ENCODE measurements at places on chromosomes 7 and 10.

GRCh38 chr7:139490130-139490529 is 6.7 kb upstream of the KLRG2 start:
- DNase-seq: no peak

GRCh38 chr7:128833148-128833945 is 3.1 kb downstream of the FLNC start:
- peak; percentile 89 for DNase-seq

GRCh38 chr7:194252-195009 is 2.1 kb downstream of the FAM20C start:
- DNase-seq: peak; percentile 20

DNA sequence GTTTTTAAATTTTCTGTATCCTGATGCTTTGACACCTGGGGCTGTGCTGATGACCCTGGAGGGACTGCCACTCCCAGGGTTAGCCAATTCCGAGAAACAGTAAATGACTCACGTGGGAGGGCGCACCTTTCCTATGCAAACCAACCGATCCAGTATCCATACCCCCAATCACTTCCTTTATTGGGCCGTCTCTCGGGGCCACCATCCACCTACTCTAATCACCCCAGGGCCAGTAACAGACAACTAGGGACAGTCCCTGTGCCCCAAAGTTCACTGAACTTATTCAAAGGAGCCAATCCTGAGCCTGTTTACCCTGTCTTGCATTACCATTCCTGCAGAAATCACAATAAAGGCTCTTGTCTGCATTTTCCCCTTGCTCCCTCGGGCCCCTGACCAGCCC is 6.6 kb upstream of the LGI1 start:
- DNase-seq: no peak

DNA sequence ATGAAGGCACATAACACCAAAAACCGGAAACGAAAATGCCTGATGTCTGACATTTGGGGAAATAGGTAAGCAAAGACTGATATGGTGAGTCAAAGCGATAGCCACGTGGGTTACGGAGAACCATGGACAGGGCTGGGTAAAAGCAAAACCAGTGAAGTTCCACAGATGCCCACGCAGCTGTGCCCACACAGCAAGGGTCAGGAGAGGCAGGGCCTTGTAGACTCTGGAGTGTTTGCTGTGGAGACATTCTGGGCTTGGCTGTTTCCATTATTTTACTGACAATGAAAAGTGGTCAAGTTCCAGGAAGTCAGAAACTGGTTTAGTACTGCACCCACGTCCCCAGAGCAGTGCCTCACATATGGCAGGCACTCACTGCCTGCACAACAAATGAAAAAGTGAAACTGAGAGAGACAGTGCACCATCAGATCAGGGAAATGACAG is 148.7 kb downstream of the ZMYND11 start:
- DNase-seq: no peak

DNA sequence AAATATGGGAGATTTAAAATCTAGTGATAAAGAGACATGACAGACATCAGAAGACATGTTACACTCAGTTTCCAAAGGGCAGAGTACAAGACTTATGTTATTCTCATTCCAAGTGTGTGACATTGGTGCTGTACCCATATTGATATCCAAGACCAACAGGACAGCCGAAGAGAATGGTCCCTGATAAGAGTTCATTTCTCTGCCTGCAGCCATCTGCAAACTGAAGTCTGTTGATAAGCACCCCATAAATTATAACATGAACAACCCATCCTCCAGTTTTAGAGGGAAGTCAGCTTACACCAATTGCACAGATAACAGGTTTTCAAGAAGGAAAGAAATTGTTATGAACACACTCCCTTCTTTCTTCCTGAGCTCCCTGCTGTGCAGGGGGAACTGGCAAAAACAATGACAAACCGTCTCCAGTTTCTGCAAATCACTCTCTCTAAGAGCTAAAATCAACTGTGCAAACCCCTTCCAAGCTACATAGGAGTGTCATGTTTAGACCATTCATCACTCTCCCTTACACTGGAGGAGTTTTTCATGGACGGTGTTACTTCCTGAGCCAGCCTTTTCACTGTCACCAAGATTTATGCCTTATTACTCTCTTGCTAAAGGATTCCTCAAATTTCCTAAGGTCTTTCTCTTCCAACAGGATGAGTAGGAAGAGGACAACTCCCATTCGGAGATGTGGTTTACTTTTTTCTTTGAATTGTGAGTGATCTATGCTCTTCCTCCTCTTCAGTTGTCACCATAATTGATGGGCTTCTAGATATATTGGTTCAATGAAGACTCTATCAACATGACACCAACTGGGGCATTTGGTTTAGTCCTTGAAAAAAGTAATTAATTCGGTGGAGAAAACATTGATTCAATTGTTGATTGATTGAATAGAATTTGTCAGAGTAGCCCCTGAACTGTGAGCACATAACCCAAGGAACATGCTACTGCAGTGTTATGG is 80.3 kb upstream of the FAM171A1 start:
- DNase-seq: no peak

DNA sequence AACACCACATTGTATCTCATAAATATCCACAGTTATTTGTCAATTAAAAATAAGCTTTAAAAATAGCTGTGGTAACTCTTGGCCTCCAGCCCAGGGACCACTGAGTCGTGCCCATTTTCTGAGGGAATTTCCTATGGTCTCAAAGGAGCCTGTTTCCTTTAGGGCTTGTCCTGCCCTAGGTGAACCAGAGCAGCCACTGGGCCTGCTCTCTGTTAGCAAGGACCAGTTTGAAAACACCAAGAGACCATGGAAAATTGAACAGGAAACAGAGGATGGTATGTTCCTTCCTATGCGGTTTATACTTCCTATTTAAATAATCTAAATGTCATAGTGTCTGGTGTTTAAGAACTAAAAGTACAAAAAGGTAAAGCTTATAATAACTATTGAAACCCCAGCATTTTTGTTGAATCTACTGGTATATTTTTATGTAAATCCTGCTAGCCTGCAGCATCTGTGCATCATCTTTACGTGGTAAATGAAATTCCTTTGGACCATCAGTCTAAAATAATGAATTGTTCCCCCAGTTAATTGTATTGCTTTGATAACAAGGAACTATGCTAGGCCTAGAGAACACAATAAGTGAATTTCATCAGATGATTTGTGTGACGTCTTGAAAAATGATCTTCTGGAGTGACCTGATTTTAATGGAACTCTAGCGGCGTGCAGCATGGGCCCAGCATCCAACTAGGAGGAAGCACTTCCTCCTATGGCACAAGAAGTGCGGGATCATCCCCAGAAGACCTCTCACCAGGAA is 333.7 kb downstream of the GFRA1 start:
- DNase-seq: peak; percentile 30

DNA sequence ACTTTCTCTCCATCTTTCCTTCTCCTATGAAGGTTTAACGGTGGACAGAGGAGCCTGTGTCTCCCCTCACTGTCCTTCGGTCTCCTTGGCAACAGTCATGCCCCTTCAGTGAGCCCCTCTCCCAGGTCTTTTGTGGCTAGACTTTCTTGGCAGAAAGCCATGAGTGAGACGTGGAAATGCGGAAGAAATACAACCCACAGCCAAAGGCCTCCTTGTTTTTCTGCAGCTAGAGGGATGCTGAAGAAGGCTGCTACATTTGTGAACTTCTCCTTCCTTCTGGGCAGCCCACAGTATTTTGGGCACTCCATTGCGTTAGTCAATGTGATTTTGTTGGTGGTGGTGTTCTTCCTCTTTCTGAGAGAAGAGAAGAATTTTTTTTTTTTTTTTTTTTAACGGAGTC is 333.7 kb upstream of the PODXL start:
- DNase-seq: no peak

DNA sequence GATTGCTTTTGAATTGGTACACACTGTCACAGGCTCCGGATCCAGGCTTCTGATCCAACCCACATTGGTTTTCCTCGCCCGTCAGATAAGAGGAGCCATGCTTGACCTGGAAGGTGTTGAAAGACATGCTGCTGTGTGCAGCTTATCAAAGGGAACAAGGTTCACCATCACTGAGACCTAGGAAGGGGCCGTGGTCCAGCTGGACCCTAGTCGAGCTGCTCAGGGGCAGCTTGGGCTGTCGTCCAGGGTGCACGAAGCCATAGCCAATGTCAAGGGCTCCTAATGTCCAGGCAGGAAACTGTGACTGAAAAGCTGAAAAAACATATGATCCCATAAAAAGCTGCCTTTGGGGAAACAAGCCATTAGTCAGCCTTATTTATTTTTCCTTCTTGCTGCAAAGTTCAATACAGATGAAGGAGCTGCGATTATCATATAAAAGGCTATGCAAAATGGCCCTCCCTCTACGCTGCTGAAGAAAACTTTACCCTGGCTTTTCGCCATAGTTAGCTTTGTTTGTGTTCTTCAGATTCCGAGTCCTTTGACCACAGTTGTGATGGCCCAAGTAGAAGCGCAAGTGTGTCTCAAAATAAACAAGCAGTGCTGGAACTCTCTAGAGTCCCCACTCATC is 118.0 kb downstream of the CREB5 start:
- DNase-seq: no peak

GRCh38 chr7:131506597-131506996 is 49.8 kb downstream of the PODXL start:
- no peak for DNase-seq

GRCh38 chr7:57305192-57305748 is 144.7 kb upstream of the ZNF716 start:
- no peak for DNase-seq

DNA sequence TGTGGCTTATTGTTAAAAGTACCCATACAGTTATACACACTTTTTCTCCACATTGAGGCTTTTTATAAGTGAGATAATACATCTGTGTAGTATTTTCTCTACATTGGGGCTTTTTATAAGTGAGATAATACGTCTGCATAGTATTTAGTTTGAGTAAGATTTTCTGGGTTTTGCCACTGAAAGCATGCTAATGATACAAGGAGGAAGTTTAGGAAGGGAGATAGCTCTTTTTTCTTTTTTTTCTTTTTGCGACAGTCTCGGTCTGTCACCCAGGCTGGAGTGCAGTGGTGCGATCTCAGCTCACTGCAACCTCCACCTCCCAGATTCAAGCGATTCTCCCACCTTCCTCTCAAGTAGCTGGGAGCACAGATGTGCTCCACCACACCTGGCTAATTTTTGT is 13.3 kb downstream of the FAM107B start:
- DNase-seq: no peak

DNA sequence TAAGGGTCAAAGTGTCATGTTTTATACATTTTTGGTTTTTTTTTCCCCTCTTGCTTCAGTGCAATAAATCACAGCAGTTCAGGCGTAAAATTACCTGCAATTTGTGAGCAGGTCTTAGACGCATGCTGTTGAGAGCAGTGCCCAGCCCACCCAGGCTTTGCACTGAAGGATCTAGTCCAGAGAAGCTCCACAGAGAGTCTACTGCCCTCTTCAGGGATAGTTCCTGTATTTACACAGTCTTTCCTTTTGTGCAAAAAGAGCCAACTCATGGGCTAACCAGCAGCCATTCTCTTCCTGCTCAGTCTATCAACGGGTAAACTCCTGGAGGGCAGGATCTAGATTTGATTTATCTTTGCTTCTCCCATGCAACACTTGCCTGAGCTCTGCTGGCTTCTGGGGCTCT is 82.2 kb upstream of the NAMPT start:
- DNase-seq: no peak

DNA sequence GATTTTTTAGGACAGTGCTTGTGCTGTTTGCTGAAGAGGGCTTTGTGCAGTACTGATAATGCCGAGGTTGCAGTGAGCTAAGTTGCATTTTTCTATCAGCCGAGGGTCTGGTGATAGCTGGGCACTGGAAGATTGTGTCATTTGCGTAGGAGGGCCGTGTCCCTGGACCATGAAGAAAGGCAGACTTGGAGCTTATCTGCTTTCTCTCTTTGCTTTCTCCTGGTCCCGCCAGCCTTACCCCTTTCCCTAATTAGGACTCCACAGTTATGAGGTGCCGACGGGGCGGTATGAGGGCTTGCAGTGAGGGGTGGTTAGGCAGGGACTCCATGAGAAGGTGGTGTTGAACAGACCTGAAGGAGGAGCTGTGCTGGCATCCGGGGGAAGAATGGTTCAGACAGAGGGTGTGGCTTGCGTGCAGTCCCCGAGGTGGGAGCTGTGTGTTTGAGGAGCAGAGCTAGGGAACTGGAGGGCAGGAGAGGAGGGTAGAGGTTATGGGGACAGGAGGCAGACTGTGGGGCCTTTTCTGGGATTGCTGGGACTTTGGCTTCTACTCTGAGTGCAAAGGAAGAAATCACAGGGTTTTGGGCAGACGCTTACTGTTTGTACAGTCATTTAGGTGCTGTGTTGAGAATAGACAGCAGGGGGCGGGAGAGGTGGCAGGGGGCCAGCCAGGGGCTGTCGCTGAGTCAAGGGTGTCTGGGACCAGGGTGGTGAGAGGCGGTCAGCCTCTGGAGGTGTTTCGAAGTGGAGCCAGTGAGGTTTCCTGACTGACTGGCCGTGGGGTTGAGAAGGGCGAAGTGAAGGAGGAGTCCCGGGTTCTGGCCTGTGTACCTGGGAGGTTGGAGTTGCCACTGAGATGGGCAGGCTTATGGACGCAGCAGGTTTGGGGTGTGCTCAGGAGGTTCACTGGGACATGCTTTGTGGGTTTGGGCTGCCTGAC is 43.4 kb downstream of the PRF1 start:
- DNase-seq: peak; percentile 50

- DNase-seq: no peak
Measured at GRCh38 chr7:11124856-11125559, 151.3 kb downstream of the PHF14 start.

DNA sequence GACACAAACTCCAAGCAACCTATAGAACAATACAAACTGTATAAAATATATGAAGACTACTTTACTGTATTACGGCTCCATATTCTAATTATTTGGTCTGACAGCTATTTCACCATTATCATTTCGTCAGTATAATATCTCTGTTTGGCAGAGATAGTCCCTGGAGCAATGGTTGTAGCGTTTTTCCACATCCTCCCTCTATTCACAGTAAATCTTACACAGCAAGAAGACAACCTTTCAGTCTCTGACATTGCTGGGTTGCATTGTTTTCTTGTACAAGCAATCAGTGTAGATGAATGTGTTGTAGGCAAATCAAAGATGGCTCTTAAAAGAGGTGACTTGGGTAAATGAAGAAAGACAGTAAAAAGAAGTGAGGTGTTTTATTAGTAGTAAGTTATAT is 105.6 kb upstream of the PLXDC2 start:
- DNase-seq: no peak

DNA sequence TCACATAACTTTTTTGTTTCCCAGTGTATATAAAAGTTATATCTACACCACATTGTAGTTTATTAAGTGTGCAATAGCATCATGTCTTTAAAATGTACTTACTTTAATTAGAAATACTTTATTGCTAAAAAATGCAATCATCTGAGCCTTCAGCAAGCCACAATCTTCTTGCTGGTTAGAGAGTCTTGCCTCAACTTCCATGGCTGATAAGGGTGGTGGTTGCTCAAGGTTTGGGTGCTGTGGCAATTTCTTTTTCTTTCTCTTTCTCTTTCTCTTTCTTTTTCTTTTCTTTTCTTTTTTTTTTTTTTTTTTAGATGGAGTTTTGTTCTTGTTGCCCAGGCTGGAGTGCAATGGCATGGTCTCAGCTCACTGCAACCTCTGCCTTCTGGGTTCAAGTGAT is 360.0 kb downstream of the MAGI2 start:
- no peak for DNase-seq

GRCh38 chr7:127245002-127245401 is 7.7 kb downstream of the GRM8 start:
- DNase-seq: no peak
